Stimulated activated CD8-positive, alpha-beta memory T cell treated with anti-CD3 and anti-CD28 coated beads, Interleukin-4, amount 100 ng/mL, for 4 hours (primary cell): ENCODE measurements at places on chromosomes 11 and 22.

GRCh38 chr22:35660291-35661127 lies 12.3 kb downstream of the APOL6 start:
- DNase-seq = peak; percentile 50

DNA sequence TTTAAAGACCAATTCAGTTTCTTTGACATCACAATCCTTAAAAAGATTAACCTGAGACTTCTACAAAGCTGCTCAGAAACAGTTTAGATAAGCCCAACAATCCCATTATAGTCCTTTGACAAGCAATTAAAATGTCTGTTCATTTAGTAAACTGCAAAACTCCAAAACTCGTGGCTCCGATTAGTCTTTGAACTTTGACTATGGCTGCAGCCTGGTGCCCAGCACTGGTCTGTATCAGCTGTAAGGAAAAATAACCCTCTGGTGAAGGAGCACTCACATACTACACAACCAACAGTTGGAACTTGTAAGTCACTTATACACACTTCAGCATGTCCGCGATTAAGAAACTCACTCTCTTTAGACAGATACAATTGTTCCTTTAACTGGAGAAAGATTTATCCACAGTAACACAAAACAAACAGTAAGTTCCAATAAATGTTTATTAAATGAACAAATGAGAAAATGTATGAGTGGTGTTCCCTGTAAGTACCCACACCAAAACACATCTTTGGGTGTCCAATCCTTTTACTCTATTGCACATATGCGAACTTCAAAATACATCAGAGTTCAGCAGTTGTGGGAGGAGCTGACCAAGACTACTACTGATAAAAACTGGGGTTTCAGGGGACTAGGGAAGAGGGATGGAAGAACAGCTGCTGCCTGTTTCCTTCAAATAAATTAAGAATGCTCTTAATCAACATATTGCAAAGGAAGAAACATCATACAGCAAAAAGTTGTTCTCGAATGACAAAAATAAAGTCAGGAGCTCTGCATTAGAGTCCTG lies 36.4 kb downstream of the PITPNB start:
- no peak for DNase-seq

DNA sequence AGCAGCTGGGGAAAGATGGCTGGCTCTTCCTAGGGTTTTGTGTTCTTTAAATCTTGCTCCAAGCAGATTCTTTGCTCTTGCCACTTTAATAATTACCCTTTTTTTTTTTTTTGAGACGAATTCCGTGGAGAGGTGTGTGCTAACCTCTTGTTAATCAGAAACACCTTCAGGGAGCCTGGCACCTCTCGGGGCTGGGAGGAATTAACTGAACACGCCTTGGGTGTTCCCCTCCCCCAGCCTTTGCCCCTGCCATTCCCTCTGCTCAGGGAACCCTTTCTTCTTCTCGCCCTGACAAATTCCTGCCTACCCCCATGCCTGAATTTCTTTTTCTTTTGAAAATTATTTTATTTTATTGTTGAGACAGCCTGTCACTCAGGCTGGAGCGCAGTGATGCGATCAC lies 17.5 kb downstream of the TMPRSS6 start:
- no peak for DNase-seq

DNA sequence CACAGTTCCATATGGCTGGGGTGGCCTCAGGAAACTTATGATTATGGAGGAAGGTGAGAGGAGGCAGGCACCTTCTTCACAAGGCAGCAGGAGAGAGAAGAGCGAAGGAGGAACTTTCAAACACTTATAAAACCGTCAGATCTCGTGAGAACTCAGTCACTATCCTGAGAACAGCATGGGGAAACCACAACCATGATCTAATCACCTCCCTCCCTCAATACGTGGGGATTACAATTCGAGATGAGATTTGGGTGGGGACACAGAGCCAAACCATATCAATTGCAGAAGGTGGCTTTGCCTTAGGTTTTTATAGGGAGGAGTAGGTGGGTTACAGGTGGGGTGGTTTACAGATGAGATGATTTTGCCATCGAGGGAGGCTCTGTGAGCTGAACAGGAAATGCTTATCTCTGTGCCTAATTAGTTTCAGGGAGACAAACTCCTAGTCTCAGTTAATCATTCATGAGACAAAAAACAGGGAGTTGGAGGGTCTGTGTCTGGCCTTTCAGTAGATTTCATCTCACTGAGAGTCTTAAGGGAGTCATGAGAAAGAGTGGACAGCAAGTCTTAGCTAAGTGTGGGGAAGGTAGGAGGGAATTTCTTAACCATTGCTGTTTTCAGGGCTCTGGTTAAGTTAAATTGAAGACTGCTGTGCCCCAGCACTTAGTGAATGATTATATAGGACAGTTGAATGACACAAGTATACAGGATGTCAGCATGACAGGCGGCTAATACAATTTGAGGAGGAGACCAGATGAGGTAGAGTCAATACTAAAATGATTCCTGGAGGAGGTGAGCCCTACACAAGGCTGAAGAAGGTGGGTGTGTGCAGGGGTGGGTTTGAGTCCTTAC lies 47.7 kb downstream of the CWC15 start:
- DNase-seq = no peak

GRCh38 chr11:3840870-3841425 lies at the start of gene RHOG:
TSS of gene RHOG (minus strand) at chr11:3840959. CDS start at chr11:3828138, 12,821 bp downstream.
- DNase-seq = peak; percentile 95

GRCh38 chr11:537622-538430 lies 499 bp downstream of the LRRC56 start:
- no peak for DNase-seq

DNA sequence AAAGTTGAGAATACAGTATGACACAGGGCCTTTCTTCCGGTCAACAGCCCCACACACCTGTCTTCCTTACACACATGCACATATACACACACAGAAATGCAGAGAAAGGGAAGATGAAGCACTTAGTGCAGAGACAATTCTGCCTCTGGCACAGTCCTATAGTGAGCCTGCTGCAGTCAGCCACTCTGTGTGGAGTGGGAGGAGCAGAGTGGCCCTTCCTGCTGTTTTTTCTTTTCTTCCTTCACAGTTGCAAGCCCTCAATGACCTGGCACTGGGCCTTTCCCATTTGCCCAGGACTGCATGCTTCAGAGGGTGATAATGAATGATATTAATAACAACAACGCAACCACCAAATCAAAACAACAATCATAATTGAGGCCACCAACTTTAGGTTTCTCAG lies 527.0 kb upstream of the B3GAT1 start:
- no peak for DNase-seq

DNA sequence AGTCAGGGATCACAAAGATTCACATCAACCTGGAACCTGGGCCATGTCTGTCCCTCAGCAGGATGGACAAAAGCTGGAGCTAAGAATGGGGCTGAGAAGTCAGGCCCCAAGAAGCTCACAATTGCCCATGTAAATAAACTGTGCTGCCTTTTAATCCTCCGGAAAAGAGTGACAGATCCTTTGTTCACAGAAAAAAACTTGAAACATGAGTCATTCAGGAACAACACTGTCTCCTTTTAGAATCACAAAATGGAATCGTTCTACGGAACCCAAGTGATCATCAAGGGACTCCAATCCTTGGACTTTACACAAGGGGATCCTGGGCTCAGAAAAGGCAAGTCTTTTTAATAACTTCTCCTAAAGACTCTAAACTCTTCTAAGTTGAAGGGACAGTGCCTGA lies 36.1 kb downstream of the RELT start:
- no peak for DNase-seq

- no peak for DNase-seq
These were observed 8.9 kb upstream of the OR2D3 start for GRCh38 chr11:6911948-6912347.

GRCh38 chr11:113579292-113579940 lies 104.2 kb upstream of the DRD2 start:
- DNase-seq = no peak

GRCh38 chr11:114815761-114816160 lies 137.4 kb downstream of the NXPE2 start:
- DNase-seq = no peak

DNA sequence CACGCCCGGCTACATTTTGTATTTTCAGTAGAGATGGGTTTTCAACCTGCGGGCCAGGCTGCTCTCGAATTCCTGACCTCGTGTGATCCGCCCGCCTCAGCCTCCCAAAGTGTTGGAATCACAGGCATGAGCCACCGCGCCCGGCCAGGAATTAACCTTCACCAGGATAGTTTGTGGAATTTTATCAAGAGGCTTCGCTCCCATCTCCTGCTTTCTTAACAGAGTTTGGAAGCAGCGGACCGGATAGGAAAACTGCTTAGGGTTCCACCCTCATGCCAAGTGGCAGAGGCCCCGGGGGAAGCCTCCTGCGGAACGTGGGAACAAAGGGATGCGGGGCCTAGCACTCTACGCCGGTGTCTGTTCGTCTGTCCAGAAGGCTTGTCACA lies 229.9 kb downstream of the ST3GAL4 start:
- no peak for DNase-seq

- no peak for DNase-seq
These were observed 759 bp upstream of the PEX16 start for GRCh38 chr11:45918331-45918941.

- no peak for DNase-seq
These were observed 1790.8 kb downstream of the LRRC4C start for GRCh38 chr11:39668640-39669039.

GRCh38 chr11:124918950-124919349 lies at the start of gene HEPN1:
TSS of gene HEPN1 (plus strand) at chr11:124919250.
- DNase-seq = no peak

- DNase-seq = no peak
These were observed 80.3 kb upstream of the SHISAL1 start for GRCh38 chr22:44393066-44393465.

GRCh38 chr11:73974604-73975478 lies 7.8 kb downstream of the UCP2 start:
- no peak for DNase-seq

DNA sequence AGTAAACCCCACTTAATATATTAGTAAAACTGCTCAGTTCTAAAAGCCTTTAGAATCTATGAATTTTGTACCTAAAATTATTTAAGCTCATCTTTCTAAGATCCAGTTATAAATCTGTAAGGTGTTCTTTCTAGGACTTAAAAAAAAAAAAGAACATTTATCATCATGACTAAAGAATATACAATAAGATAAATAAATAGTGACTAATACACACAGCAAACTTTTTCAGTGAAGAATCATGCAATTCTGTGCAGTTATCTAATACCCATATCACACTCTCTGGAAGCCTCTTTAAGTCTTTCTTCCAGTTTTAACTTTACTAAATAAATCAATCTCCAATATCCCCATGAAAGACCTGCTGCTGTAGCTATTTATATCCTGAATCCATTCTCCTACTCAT lies 59.8 kb downstream of the CEP57 start:
- no peak for DNase-seq

- no peak for DNase-seq
These were observed 7.2 kb downstream of the SHISA8 start for GRCh38 chr22:41907436-41908401.

GRCh38 chr11:117187799-117188481 lies 9.4 kb downstream of the SIDT2 start:
- no peak for DNase-seq

DNA sequence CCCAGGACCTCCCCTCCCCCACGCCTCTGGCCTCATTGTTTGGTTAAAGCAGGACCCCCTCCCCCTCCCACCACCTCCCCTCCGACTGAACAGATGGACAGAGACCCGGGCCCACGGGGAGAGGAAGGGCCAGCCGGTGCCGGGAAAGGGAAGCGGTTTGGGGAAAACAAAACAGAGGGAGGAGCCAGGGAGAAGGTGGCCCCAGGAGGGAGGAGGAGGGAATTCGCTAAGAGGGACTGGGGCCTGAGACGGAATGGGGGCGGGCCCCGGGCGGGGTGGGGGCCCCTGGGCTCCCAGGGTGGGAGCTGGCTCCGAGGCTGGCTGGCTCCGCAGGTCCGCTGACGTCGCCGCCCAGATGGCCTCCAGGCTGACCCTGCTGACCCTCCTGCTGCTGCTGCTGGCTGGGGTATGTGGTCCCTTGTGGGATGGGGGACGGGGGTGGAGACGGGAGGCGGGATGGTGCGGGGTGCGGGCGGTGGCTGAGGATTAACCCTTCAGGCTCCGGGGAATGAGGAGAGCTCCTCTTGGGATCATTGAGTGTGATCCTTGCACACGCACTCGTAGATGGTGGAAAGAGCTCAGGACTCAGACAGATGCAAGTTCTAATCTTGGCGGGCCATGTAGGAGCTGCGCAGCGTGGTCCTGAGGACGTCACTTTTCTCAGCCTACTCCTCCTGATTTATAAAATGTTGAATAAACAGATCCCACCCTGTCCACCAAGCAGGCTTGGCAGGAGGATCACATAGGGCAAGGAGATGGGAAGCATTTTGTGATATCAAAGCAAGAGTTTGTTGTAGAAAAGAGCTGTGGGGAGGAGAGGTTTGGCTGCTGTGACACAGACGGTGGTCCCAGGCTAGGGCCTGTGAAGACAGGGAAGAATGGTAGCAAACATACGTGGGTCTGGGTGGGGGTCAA lies 688 bp downstream of the SERPING1 start:
- no peak for DNase-seq

DNA sequence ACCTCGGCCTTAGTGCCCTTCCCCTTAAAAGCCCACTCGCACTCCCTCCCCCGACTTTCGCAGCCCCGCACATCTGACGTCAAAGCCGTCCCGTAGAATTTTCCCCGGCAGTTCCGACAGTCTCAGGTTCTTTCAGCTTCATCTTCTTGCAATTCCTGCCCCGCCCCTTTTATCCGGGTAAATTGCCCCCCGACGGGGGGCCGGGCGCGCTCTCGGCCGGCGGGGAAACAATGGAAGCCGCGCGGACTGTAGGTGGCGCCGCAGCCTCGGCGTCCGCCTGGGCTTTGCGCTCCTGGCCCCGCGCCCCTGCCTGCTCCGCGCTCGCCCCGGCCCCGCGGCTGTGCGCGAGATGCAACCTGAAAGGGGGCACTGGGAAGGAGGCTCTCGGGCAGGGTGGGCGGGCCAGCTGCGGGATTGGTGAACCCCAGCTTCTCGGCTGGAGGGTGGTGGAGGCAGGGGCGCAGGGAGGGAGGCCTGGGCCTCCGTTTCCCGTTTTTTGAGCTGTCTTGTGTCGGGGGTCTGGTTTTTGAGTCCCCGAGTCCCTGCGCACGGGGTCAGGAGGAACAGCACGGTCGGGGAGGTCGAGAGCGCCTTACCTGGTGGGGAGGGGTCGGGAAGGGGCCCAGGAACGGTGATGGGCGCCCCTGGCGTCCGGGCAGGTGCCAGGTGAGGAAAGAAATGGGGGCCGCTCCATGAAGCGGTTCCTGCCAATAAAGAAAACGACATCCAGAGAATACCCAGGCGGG lies 859 bp upstream of the FGF19 start:
- DNase-seq = no peak

GRCh38 chr22:37917874-37918548 lies 11.9 kb downstream of the MICALL1 start:
- DNase-seq = no peak

DNA sequence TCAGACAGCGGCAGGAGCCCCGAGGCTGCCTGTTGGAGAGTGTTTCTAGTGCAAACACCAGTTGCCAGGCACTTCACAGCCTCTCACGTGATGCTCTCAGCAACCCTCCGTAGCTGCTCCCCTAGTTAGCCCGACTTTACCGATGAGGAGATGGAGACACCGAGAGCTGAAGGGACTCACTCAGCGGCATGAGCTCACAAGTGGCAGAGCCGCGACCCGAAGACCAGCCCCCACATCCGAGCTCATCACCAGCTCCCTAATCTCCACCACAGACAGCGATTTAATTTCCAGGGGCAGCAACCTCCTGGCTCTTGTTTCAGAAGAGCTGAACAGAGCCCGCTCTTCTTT lies 28.7 kb upstream of the RTL6 start:
- DNase-seq = no peak

GRCh38 chr22:45150139-45150538 lies 13.6 kb upstream of the NUP50 start:
- no peak for DNase-seq
